ENCODE measurements at places on chromosomes 12 and 14.
A peak's percentile ranks its signal among the peaks of the same experiment; 100 is the strongest.

- H3K27me3 ChIP-seq = peaks cover 21% of the 10 kb centered on the region
- no peaks in the 10 kb centered on the region for H3K4me1 ChIP-seq
- no peak for DNase-seq
- H3K4me3 ChIP-seq = no peak overlapping the region
These were observed 27.6 kb downstream of the BCL11B start for GRCh38 chr14:99244367-99244901.

DNA sequence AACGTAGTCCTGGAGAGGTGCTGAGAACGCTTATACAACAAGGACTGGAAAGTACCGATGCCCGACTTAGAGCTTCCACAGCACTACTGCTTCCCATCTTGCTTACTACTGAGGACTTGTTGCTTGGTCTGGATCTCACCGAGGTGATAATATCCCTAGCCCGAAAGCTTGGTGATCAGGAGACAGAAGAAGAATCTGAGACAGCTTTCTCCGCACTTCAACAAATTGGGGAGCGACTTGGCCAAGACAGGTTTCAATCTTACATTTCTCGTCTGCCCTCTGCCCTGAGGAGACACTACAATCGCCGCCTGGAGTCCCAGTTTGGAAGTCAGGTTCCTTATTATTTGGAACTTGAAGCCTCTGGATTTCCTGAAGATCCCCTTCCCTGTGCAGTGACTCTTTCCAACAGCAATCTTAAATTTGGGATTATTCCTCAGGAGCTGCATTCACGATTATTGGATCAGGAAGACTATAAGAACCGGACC lies 1.1 kb downstream of the TOGARAM1 start:
- peaks cover 43% of the 10 kb centered on the region for H3K4me1 ChIP-seq
- DNase-seq = no peak
- H3K27me3 ChIP-seq = no peaks in the 10 kb centered on the region
- H3K36me3 ChIP-seq = no peaks in the 10 kb centered on the region
- no peak overlapping the region for H3K27ac ChIP-seq
- H3K4me3 ChIP-seq = peak overlapping the region; percentile 72

DNA sequence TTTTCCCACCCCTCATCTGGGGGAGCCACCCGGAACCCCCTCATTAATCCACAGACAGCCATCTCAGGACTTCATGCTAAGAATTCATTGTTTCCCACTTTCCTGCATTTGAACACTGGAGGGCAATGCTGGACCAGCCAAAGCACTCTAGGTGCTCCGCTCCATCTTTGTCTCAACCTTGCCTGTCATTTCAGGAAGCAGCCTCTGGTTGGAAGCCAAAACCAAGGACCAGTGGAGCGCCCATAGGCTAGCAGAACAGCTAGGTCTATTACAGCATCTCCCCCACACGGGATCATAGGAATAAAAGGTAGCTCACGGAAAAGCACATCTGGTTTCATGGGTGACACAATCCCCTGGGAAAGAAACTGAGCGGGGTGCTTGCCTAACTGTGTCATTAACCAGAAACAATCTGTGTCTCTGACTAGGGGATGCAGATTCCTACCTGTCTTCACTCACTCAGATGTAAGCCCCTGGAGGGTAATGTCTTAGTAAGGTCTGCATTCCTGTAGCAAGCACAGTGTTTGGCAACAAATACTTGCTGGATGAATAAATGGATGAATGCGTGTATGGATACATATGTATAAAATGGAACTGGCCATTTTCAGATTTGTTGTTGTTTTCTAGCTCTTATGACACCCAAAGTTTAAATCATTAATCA lies 197.0 kb downstream of the DAD1 start:
- no peak overlapping the region for H3K27ac ChIP-seq
- peak; percentile 78 for DNase-seq
- H3K4me3 ChIP-seq = no peak overlapping the region
- peaks cover 13% of the 10 kb centered on the region for H3K27me3 ChIP-seq

- no peaks in the 10 kb centered on the region for H3K27me3 ChIP-seq
- H3K4me3 ChIP-seq = no peak overlapping the region
- DNase-seq = no peak
- H3K4me1 ChIP-seq = no peaks in the 10 kb centered on the region
These were observed 99.2 kb downstream of the RMST start for GRCh38 chr12:97561619-97562290.

DNA sequence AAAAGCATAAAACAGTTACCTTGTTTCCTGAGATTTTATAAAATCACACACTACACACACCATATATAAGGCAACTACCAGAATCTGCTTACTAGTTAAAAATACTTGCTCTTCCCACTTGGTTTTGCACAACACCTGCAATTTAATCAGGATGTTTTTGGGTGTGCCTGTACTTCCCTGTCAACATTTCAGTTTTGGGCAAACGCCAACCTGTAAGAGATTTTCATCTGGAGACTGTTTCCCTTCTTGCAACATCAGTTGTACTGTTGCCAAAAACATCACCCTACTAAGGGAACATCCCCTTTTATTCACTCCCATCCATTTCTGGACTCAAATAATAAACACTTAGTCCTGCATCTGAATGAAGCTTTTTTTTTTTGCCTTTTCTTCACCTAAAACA lies 172.3 kb downstream of the DUSP6 start:
- no peaks in the 10 kb centered on the region for H3K36me3 ChIP-seq
- peak; percentile 91 for DNase-seq
- H3K4me1 ChIP-seq = peaks cover 18% of the 10 kb centered on the region
- no peaks in the 10 kb centered on the region for H3K27me3 ChIP-seq
- no peak overlapping the region for H3K27ac ChIP-seq
- no peak overlapping the region for H3K4me3 ChIP-seq

- no peak overlapping the region for H3K4me3 ChIP-seq
- no peaks in the 10 kb centered on the region for H3K4me1 ChIP-seq
- H3K27ac ChIP-seq = no peak overlapping the region
- DNase-seq = no peak
- no peaks in the 10 kb centered on the region for H3K36me3 ChIP-seq
These were observed 14.8 kb upstream of the GABARAPL1 start for GRCh38 chr12:10197879-10198278.

GRCh38 chr14:56461276-56462275 lies 118.0 kb upstream of the TMEM260 start:
- no peaks in the 10 kb centered on the region for H3K4me1 ChIP-seq
- no peak overlapping the region for H3K27ac ChIP-seq
- DNase-seq = no peak
- peaks cover 3% of the 10 kb centered on the region for H3K27me3 ChIP-seq
- no peaks in the 10 kb centered on the region for H3K36me3 ChIP-seq
- no peak overlapping the region for H3K4me3 ChIP-seq

DNA sequence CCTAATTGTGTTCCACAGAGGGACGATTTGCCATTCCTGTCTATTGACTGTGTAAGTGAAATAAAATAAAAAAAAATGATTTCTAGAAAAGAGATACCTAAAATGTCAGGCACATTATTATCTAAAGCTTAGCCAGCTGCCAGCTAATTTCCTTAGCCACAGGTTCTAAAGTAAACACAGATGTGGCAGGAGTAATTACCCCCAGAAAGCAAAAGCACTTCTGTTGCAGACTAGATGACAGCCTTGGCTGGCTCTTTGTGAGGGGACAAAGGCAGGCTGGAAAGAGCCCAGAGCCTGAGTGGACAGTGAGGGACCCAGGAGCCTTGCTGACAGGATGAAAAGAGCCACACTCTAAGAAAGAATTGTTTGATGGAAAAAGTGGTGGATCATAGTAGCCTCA lies 418.1 kb downstream of the LRIG3 start:
- H3K4me1 ChIP-seq = peaks cover 10% of the 10 kb centered on the region
- no peaks in the 10 kb centered on the region for H3K27me3 ChIP-seq
- no peak overlapping the region for H3K27ac ChIP-seq
- peak; percentile 38 for DNase-seq

GRCh38 chr14:68987653-68988036 lies 8.5 kb upstream of the ACTN1 start:
- no peak overlapping the region for H3K27ac ChIP-seq
- no peak overlapping the region for H3K4me3 ChIP-seq
- no peaks in the 10 kb centered on the region for H3K36me3 ChIP-seq
- no peaks in the 10 kb centered on the region for H3K4me1 ChIP-seq

GRCh38 chr12:54358191-54358944 lies 5.9 kb downstream of the GPR84 start:
- peak overlapping the region; percentile 69 for H3K4me3 ChIP-seq
- no peaks in the 10 kb centered on the region for H3K27me3 ChIP-seq
- DNase-seq = peak; percentile 47
- peak overlapping the region; percentile 73 for H3K27ac ChIP-seq
- peaks cover 27% of the 10 kb centered on the region for H3K4me1 ChIP-seq

DNA sequence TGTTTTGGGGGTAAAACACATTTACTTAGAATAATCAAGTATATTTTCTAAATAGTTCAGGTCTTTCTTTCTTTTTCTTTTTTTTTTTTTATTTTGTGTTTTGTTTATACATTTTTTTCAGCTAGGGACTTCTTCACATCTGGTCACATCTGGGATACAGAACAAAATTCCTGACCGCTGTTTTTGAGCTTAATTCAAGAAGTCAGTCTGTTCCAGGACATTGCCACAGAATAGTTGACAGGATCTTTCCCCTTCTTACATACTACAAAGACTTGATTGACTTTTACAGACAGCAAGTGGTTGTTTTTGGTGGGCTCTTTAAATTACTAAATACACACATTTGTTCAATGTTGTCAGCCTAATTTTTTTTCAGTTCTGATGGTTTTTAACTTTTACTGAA lies 41.8 kb upstream of the DCN start:
- no peak for DNase-seq
- H3K27ac ChIP-seq = no peak overlapping the region
- no peak overlapping the region for H3K4me3 ChIP-seq
- H3K36me3 ChIP-seq = no peaks in the 10 kb centered on the region

DNA sequence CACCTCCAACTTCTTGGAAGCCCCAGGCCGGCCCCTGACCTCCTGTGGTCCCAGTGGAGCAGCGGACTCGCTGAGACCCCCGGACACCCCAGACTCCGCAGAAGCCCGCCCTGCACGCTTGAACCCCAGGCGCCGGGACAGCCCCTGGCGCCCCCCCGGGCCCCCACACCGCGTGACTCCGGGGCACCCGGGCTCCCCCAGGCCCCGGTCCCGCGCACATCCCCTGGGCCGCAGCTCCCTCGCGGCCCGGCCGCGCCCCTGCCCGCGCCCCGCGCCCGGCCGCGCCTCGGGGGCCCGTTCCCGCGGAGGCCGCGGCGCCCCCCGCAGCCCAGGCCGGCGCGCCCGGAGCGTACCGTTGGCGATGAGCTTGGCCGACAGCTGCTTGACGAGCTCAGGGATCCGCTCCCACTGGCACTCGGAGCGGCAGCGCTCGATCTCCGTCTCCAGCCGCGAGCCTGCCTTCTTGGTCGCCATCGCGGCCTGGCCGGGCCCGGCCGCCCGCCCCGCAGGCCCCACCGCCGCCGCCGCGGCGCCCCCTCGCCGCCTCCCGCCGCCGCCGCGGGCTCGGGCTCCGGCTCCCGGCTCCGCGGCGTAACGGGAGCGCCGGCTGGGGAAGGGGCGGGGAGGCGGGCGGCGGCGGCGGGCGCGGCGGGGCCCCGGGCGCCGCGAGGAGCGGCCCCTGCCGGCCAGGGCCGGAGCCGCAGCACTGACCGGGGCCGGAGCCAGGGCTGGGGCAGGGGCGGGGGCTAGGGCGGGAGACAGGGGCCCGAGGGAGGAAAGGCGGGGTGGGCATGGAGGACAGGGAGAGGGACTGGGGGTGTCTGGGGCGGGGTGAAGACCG lies at the start of gene TTC7B:
TTC7B (minus strand) TSS at position 609 of the 841 bp plus-strand sequence; CDS start at position 474, 135 bp downstream.
- H3K27me3 ChIP-seq = no peaks in the 10 kb centered on the region
- peak within 1 kb of the TSS; percentile 70 for H3K4me3 ChIP-seq
- peak within 1 kb of the TSS; percentile 41 for H3K27ac ChIP-seq

DNA sequence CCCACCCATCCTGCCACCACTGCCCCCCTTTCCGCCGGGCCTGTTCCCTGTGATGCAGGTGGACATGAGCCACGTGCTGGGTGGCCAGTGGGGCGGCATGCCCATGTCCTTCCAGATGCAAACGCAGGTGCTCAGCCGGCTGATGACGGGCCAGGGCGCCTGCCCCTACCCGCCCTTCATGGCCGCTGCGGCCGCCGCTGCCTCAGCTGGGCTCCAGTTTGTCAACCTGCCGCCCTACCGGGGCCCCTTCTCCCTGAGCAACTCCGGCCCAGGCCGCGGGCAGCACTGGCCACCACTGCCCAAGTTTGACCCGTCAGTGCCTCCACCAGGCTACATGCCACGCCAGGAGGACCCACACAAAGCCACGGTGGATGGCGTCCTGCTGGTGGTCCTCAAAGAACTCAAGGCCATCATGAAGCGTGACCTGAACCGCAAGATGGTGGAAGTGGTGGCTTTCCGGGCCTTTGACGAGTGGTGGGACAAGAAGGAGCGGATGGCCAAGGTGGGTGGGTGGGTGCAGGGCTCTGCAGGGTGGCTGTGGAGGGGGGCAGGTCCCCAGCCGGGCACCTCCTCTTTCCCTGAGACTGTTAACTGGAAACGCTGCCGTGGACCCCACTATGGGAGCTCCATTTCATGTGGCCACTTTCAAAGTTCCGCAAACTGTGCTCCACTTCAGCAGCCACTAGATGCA lies 10.8 kb downstream of the SETD1B start:
- peaks cover 22% of the 10 kb centered on the region for H3K4me1 ChIP-seq
- H3K27ac ChIP-seq = no peak overlapping the region
- no peak for DNase-seq
- no peak overlapping the region for H3K4me3 ChIP-seq
- H3K27me3 ChIP-seq = no peaks in the 10 kb centered on the region

DNA sequence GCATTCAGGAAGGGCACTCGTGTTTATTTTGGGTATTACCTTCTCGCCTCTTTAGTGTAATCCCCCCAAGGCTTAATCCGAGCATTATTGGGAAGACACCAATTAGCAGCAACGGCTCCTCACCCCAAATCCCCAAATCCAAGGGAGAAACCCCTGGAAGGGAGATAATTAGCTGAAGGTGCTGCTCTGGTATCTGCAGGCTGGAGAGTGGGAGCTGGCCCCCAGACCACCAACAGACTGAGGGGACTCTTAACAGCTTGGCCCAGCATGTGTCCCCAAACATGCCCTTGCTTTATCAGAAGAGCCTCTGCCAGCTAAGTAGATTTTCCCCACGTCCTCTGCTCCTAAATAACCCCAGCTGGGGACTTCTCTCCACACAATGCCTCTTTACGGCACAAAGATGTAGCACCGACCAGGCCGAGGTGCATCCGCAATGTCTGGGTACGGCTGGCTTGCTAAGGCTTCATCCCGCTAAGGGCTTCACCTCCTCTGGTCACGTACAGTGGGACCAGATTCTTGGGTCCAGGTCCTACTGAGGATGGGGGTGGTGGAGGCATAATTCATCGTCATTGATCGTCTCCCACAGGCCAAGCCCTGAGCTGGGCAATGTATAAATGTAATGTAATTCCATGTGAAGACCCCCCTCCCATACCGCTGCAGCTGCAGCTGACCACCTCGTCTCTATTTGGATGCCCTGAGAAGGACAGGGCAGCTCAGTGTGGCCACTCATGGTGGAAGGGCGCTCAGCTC lies 123.7 kb upstream of the GSC start:
- H3K4me3 ChIP-seq = no peak overlapping the region
- no peak for DNase-seq
- H3K27me3 ChIP-seq = no peaks in the 10 kb centered on the region
- no peaks in the 10 kb centered on the region for H3K36me3 ChIP-seq
- H3K27ac ChIP-seq = no peak overlapping the region

DNA sequence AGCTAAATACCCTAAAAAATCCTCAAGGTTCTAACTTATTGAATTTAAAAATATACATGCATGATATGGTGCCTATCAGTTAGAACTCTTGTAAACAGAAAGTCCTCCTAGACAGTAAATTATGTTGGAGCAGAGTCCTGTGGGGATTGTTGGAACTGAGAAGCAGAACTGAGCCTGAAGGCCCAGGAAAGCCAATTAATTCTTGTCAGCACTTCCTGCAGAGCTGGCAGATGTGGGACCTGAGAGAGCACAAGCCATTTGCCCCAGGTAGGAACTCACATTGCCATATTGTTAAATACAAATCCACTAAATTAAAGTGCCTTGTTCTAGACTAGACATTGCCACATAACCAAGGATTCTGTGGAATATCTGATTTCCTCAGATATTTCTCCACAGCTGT lies 117.1 kb downstream of the RTN1 start:
- H3K27ac ChIP-seq = no peak overlapping the region
- H3K4me1 ChIP-seq = no peaks in the 10 kb centered on the region
- H3K36me3 ChIP-seq = no peaks in the 10 kb centered on the region
- H3K27me3 ChIP-seq = peaks cover 6% of the 10 kb centered on the region
- H3K4me3 ChIP-seq = no peak overlapping the region
